ENCODE measurements at places on chromosomes 6 and 20.

- DNase-seq = no peak
Measured at GRCh38 chr6:170253910-170254269, 37.0 kb downstream of the DLL1 start.

DNA sequence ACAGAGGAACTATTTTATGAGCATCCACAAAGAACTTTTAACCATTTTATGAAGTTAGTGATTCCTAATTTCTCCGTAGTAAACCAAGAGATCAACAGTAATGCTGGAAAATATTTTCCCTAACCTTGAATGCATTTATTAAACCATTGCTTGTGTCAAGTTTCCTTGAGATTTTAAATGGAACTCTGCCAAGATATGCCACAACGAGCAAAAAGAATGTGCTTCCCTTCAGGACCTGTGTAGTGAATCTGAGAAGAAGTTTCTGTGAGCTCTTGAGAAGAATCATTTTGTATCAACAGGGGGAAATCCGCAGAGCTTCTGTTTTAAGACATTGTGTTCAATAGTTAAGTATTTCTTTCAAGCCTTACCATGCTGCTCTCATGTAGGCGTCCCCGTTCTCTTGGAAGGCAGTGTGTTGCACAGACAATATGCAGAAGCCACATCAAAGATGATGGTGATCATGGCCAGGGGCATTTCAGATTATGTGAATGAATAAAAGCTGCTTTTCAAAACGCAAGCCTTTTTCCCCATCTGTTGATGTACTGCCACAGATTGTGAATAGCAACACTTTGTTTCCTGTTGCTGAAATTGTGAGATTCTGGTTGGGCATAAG is 439.8 kb downstream of the BMP2 start:
- DNase-seq = no peak

DNA sequence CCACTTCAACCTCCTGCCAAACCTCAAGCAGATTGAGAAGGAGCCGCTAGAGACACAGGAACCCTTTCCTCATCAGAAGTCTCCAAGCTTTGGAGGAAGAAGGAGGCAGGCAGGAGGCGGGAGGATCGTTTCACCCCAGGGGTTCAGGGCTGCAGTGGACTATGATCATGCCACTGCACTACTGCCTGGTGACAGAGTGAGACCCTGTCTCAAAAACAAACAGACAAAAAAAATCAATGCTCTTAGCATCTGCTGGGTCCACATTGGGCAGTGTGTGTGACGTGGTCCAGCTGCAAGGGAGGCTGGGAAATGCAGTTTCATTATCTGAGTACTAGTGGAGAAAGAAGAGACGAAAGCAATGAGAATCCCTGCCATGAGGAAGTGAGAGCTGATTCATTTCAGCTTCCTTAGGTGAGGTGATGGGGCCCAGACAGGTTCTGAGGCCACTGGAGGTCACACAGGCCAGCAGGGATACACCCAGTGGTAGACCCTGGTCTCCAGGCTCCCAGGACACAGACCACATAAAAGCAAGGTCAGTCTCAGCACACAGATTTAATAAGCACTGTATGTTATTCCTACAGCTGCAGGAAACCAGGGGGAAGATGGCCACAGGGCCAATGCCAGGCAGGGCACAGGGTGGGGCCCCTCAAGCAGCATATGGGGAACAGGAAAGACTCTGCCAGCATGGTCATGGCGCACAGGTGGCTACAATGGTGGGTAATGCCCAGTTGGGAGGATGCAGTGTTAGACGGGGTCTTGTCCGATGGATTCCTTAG is 4.3 kb downstream of the GFRA4 start:
- DNase-seq = no peak

DNA sequence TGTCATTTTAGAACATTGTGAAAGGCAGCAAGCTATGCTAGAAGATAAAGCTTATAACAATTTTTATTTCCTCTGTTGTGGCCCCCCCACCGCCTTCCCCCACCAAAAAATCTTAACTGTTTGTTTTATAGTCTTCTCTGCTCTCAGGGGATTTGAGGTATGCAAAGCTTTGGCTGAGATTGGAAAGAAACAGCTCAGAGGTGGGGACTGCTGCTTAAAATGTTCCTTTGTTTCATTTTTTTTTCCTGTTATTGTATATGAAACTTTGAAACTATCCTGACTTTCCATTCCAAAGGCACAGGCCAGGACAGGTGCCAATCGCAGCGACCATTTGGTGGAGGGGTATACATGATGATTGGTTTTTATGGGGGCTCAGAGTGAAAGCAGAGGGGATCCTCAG is 114.7 kb upstream of the PHACTR1 start:
- DNase-seq = no peak

DNA sequence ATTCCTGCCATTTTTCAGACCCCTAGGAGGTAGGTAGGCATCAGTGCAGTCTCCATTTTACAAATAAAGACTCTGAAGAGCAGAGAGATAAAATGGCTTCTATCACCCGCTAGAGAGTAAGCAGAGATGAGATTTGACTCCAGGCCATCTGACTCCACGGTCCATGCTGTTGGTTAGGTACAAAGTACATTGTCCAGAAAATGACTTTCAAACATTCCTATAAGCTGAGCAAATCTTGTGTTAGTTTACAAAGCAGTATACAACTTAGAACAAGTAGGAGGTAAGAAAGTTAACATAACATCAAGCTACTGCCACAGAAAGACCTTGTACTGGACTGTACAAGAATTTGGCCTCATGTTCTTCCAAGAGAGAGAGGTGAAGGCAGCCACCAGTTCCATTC is 14.9 kb downstream of the BTN1A1 start:
- no peak for DNase-seq

DNA sequence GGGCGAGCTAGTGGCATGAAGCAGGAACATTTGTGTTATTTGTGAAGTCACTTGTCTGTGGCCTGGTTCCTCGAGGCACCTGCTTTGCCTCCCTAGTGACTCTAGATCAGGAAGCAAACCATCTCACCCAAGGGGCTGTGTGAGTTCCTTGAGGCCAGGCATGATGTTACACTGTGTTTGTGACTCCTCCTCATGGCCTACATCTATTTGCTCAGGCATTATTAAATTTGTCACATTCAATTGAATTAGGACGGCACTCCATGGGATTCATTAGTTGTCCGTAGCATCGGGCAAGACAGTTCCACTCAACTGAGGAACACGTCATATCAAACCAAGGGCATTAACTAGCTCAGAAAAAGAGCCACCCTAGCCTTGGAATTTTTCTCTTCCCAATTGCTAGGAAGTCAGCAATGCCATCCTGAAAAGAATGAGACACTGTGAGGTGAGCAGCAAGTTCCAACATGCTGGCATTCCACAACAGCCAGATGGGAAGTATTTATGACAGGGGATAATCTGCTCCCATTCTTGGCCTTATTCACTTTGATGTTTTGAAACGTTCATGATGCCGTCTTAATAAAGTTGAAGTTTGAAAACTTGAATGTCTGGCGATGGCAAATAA is 17.2 kb downstream of the TMEM200A start:
- DNase-seq = no peak

DNA sequence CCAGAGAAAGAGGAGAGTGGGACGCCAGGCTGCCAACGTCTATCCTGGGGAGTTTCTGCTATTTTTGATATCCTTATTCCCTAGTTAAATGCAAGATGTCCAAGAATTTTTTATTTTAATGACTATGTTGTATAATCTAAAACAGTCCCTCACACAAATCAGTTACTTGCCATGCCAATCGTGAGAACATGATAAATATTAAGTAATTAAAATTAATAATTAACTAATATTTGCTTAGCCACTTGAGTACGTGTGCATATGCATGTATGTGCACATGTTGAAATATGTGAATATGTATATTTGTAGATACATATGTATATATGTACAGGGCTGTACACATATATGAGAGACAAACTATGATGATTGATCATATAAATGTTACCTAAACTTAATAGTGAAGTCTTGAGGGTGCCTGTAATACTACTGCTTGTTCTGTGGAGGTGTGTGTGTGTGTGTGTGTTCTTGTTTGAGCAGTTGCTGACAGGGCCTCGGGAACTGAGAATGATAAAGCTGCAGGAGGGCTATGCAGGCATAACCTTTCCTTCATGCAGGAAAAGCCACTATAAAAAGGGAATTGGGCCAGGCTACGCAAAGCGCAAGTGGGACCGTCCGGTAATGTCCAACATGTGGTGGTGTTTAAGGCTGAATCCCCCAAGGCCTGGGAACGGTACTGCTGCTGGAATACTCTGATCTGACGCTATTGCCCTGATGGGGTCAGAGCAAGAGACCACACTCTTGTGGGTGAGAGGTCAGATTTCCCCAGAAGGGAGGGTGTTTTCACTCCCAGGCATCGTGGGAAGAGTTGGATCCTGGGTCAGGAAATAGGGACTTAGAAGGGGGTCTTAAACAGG is 148.3 kb upstream of the TBX18 start:
- no peak for DNase-seq

GRCh38 chr20:63212792-63213191 is 3.1 kb downstream of the YTHDF1 start:
- no peak for DNase-seq

DNA sequence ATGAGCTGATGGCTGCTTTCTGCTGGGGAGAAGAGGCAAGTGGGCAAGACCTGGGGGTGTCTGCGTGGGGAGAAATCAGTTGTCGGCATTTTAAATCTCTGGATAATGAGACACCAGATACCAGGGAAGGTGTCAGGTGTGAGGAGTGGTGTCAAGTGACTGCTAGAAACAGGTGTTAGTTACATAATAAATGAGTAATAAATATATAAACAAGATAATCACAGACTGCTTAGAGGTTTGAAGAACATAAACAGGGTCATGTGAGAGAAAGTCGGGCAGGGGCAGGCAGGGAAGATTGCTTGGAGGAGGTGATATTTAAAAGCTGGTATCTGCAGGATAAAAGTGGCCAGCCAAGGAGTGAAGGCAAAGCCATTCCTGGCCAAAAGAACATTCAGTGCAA is 87.2 kb upstream of the RIN2 start:
- DNase-seq = no peak

DNA sequence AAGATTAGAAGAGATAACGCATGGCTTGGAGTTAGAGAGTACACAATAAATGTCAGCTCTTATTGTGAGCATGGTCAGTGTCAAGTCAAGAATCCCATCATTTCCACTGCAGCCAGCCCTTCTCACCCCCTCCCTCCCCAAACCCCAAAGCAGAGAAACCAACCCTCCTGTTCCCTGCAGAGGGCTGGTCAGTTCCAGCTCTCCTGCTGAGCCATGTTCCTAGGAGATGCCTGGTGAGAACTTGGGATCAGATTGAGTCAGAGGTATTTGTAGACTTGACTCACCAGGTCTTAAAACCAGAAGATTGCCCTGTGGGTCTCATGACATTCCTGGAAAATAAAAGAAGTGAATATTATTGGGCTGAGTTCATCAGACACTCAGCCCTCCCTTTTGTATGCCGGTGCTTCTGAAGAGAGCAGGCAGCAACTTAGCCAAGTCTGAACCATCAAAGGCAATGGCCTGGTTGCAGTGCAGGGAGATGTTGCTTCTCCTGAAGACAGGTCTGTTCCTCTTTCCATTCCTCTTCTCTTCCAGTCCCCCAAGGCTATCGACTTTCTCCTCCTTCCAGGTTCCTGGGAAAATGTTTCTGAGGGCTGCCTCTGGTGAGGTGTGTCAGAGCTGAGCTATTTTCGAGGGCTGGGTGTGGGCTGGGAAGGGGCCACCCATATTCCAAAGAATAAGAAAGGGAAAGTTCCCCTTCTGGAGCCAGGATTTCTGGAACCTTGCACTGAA is 278.2 kb upstream of the SUPT3H start:
- no peak for DNase-seq

DNA sequence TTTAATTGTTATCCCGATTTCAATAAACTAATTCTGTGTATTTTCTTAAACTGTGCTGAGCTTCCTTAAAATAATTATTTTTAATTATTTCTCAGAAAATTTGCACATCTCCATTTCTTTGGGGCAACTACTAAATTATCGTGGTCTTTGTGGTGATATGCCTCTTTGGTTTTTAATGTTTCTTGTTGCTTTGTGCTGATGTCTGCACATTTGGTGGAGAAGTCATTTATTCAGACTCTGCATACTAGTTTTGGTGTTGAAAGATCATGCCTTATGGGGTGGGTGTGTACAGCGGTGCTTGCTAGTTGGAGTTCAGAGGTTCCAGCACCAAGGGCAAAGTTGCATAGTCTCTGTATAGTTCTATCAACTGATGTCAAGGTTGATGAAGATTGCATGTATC is 253.2 kb downstream of the MEI4 start:
- no peak for DNase-seq

DNA sequence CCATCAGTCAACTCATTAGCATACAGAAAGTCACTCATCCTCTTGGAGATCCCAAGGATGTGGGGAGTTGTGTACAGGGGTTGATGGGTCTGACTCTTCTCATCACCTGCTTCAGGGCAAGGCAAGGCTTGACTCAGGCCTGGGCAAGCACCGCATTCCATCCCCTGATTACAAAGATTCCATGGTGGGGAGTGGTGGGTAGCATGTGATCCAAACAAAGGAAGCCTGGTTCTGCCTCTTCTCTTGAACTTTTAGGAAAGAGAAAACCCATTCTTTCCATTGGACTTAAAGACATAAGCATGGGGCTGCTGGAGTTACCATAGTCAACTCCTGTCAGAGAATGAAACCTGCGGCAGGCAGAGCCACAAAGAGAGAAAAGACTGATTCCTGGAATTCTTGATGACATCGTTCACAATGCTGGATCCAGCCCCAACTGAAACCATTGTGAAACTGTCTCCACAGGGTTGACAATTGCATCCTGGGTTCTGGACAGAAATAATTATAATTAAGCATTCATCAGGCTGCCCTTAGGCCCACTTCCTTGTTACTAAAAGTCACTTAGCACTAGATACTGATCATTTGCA is 235.8 kb upstream of the KCNG1 start:
- no peak for DNase-seq
